ENCODE measurements at places on chromosomes 11 and 22. TPM values are rescaled to one million over a fixed set of nuclear protein-coding genes. Genes with fewer than 3 reads are reported as not detected.

DNA sequence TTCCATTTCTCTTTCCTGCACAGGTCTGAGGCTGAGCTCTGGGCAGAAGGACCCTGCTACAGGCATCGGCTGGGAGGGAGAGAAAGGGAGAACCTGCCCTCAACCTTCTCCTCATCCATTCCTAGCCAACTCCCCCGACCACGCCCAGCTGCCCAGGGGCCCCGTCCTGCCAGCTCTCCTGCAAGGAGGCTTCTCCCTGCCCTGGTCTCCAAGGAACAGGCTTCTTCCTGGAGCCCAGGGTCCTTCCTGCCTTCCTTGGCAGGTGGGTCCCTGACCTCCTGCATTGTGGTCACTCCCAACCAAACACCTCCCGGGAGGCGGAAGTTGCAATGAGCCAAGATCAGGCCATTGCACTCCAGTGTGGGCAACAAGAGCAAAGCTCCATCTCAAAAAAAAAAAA, 12.5 kb upstream of the HMOX1 start:
- no peak for DNase-seq

- DNase-seq = no peak
Observed at GRCh38 chr11:129458278-129458677, 82.6 kb downstream of the BARX2 start.

DNA sequence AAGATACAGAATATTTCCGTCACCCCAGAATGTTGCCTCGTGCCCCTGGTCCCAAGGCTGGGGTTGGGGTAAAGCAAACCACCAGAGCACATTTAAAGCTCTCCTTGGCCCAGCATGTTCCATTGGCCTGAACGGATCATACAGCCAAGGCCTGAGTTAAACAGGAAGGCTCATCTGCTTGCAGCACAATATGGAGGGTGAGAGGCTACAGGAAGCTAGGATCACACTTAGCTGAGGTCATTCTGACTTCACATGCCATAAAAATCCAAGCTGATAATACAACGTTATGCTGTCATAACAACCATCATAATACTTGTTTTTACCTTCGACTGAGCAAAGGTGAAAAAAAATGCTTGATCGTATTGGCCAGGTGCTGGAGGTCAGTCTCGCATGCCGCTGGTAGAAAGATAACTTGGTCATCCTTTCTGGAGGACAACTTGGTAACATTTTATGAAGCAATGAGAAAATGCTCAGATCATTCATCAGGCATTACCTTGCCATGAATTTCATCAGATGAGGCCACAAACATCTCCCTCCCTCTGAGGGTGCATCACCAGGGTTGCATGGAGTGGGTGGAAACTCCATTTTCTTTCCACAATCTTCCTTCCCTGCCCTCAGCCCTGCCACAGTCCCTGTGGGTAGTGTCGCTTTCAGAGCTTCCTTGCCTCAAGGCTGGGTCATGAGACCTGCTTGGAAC, 31.9 kb upstream of the RTL6 start:
- peak; percentile 14 for DNase-seq

DNA sequence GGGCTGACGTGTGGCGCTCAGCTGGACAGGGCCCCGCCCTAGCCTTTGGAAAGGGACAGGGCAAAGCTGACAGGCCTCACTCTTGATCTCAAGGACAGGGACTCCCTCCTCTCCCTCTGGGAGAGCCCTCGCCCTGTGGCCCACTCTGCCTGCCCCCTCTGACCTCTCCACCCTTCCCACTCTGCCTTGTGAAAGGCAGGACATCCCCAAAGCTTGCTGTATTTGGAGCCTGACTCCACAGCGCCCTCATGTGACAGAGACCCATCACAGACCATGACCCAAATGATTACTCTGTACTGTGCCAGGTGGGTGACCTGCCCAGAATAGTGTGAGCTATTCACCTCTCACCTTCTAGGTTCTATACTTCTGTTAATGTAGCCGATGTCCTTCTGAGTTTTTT, 18.8 kb downstream of the P2RY2 start:
- peak; percentile 71 for DNase-seq

The C11orf86 gene
- not detected for total RNA-seq

The CYTH4 gene
- total RNA-seq = 31.7 TPM

- DNase-seq = no peak
Observed at GRCh38 chr11:99555486-99555885, 534.7 kb downstream of the CNTN5 start.

GRCh38 chr11:67632175-67632981, 2.6 kb upstream of the NUDT8 start:
- DNase-seq = peak; percentile 62

DNA sequence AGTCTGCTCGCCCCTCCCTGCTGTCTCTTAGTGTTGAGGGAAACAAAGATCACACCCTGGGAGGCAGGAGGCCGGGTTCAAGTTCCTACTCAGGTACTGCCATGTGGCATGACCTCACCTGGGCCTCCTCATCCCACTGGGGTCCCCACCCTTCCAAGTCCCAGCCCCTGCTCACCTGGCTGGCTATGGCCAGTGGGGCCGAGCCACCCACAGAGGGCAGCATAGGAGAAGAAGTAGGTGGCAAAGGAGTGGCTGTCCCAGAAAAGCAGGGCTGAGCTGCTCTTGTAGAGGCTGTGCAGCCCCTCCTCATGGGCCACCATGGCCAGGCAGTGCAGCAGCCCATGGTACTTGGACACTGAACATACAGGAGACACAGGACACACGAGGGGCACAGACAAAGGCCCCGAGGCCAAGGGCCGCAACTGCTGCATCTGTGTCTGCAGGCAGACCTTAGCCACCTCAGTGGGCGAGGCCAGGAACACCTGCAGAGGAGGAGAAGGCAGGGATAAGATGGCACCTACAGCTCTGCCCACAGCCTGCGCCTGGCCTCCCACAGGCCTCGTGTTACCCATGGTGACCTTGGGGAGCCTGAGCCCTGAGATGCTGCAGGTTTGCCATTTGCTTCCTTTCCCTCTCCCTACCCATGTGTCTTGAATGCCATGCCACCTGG, 50.6 kb upstream of the MPEG1 start:
- no peak for DNase-seq

- DNase-seq = no peak
Observed at GRCh38 chr11:87038235-87038977, 672 bp downstream of the TMEM135 start.

The POTEH gene
- not detected for total RNA-seq

The MS4A4A gene
- total RNA-seq = 30.1 TPM

DNA sequence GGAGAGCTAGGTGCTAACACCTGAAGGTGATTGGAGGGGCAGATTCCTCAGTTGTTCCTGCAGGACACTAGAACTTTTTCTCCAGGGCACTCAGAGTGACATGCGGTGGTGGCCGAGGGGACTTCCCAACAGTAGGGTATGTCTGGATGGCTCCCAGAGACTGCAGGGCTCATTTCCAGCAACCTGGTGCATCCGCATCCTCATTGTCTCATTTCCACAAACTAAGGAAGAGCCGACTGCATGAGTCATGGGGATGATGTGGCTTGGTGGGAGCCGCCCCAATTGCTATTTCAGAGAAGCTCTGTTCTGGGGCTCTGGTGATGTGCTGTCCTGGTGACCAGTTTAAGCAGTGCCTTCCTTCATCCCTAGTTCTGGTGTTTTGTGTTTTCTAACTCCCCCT, 2.8 kb upstream of the ROBO4 start:
- DNase-seq = peak; percentile 86

The ZMAT5 gene
- total RNA-seq = 18.0 TPM

The GALNT18 gene
- total RNA-seq = 28.0 TPM

- DNase-seq = no peak
Observed at GRCh38 chr22:36383110-36383581, 4.6 kb downstream of the MYH9 start.

DNA sequence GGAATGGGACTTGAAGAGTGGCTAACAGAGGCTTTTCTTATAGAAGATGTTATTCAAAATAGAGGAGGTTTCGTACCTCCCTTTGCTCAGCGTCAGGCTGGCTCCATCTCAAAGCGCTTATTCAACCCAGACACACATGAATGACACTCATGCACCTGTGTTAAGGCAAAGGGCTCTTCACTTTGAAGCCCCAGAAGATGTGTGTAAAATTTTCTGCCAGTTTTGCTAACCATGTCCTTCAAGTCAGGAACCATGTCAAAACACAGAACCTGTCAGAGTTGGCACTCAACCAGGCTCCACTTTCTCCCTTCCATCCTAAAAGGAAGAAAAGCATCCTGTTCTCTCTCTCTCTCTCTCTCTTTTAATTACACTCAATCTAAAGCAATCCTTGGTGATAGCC, 352.8 kb upstream of the NARS2 start:
- DNase-seq = no peak

DNA sequence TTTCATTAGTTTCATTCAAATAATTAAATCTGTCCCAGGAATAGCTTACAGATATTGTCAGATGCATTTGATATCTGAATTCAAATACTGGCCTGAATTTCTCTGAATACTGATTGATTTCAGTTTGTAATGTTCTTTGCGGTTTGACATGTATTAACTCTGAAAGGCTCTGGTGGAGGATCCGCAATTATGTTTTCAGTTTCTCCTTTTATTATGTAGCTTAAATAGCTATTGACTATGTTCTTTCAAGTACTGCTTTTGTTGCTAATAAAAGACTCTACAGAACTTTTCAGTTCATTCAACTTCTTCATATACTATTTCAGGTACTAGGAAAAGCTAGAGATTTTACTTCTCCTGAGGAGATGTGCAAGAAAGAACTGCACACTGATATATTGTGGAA, 2085.4 kb upstream of the RAG2 start:
- DNase-seq = no peak

- peak; percentile 53 for DNase-seq
Observed at GRCh38 chr11:116533186-116533825, 239.5 kb downstream of the BUD13 start.

GRCh38 chr11:217704-218103, 10.2 kb downstream of the RIC8A start:
- no peak for DNase-seq

DNA sequence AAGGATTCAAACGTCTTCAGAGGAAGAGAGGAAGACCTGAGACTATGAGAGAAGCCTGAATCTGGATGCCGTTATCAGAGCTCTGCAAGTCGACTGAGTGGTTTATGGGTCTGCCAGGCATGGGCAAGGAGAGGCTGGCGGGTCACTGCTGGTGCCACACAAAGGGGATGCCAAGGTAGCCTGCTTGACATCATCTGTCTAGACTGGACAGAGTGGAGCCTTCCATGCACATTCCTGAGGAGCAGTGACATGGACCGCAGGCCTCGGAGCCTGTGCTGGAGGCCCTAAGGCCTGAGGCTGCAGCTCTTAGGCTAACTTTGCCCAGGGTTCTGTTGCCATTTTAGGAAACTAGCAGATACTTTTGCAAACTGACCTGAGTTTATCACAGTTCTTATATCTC, 127.4 kb downstream of the WT1 start:
- no peak for DNase-seq

DNA sequence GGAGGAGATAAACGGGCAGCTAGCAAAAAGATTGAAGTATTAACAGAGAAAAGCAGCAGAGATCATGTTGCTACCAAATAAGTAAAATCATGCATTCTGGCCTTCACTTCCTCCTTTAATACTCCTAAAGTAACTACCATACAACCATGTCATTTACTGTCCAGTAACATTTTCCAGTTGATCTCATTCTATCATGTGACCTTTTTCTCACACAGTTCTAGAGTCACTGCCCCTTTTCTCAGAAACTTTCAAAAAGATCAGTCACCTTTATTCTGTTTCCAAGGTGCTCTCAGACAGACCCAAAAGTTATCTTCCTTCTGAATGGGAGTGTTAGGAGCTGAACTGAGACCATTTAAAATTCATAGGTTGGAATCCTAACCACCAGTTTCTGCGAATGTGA, 984.4 kb downstream of the FAM181B start:
- DNase-seq = no peak

DNA sequence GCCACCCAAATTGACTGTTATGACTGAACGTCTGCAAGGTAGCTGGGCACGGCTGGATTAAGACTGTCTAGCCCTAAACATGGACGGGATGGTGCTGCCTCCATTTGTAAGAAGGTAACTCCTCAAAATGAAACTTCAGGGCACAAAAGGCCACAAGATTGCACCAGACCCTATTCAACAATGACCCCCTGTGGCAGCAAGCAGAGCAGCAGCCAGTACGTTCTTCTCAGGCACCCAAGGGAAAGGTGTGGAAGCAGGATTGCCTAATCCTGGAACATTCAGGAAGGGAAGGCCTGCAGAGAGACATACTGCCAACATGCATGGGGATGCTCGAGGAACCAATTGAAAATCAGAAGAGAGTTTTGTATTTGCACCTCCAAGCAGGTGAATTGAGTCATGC, 4.5 kb upstream of the TBX10 start:
- DNase-seq = no peak

The POU2AF3 gene
- 2.8 TPM for total RNA-seq

GRCh38 chr11:71263386-71263785, 11.0 kb upstream of the SHANK2 start:
- DNase-seq = no peak

The SEC14L3 gene
- not detected for total RNA-seq

The MS4A15 gene
- not detected for total RNA-seq

DNA sequence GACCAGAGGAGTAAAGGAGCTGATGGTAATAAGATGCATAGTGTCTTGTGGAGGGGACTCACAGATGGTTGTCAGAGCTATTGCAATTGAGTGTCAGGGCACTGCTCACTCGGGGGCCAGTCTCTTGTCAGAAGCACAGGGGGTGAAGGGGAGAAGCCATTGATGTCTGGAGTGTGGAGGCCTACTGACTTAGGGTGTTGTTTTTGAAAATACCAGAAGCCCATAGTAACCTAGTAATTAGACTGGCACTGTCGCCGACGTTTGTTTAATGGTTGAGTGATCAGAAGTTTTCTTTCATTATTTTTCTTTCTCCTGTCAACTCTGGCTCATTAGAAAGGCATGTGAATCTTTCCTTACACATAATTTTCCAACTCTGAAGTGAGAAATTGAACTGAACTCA, 151.6 kb upstream of the TENM4 start:
- no peak for DNase-seq

- no peak for DNase-seq
Observed at GRCh38 chr11:109644152-109644551, 222.2 kb downstream of the C11orf87 start.

GRCh38 chr22:37803639-37804351, 3.9 kb upstream of the GCAT start:
- DNase-seq = no peak

- peak; percentile 86 for DNase-seq
Observed at GRCh38 chr11:36149538-36150242, 139.5 kb downstream of the COMMD9 start.

The PATE4 gene
- total RNA-seq = not detected

- no peak for DNase-seq
Observed at GRCh38 chr11:125105926-125106325, 5.5 kb downstream of the TMEM218 start.

GRCh38 chr11:111329306-111330204, 31.2 kb downstream of the POU2AF3 start:
- DNase-seq = peak; percentile 88

Data from posterior vena cava (tissue), 2 donors.